ENCODE measurements at places on chromosomes 4 and X.

GRCh38 chr4:155908187-155909139 lies 5.0 kb downstream of the TDO2 start:
- DNase-seq = no peak

DNA sequence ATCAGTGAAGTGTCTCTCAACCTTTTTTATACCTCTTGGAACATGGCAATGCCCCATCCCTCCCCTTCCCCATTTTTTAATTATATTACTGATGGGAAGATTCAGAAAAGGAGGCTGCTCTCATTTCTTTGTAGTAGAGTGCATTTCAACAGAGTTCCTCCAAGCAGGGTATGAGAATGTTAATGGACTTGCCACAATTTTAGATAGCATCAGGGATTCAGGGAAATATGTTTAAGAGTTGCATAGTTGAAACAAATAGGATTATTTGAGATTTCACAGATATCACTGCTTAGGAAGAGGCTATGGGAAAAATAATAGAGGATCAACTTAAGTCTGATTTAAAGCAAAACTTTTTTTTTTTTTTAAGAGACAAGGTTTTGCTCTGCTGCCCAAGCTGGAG lies 46.2 kb downstream of the DIPK2B start:
- DNase-seq = no peak

- DNase-seq = no peak
Measured at GRCh38 chr4:1658146-1658545, 26.0 kb downstream of the FAM53A start.

DNA sequence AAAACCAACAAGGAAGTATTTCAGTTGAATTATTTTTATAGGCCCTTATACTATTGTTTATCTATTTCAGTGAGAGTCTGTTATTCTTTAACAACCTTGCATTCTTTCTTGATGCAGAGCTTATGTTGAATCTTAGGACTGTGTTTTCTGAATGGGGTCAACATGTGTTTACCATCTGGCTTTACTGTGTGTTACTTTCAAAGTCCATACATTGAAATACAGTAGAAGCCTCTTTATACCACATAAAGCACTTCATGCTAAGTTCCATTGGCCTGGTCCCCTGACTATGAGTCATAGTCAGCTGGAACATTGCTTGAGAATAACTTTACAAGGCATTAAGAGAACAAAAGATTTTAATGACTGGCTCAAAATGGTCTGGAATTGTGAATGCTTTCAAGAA lies 152.6 kb downstream of the GASK1B start:
- DNase-seq = no peak

DNA sequence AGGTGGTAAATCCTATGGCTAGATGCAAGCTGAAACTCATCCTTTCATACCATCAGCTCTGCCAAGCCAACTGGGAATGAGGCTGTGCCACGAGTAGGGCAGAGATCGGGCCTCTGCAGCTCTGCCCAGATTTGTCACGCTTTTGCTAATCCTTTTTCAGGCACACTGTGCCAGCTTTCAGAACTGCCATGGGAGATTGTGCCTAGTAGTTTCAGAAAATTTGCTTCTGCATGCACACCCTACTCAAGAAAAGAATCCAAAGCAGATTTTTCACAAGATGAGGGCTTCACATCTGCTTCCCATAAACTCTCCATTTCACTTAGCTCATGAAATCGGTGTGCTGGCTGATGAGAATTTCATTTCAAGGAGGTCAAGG lies 3.3 kb upstream of the ADH7 start:
- DNase-seq = no peak

DNA sequence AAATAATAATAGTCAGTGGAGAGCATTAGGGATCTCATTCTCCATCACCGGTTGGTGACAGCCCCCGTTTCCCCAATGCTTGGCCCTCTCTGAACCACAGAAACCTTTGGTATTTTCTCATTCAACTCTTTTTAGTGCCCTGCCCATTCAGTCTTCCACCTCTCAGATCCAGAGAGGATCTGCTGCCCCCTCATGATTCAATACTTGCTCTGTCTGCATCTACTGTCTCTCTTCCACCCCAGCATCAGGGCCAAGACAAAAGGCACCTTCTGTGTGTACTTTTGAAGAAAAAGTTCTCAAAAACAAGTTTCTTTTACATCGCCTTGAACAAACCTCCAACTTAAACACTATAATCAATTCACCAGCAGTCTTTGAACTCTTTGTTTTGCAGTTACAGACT lies 19.3 kb downstream of the CLTRN start:
- DNase-seq = no peak

GRCh38 chr4:105631818-105632400 lies 76.6 kb downstream of the INTS12 start:
- no peak for DNase-seq

DNA sequence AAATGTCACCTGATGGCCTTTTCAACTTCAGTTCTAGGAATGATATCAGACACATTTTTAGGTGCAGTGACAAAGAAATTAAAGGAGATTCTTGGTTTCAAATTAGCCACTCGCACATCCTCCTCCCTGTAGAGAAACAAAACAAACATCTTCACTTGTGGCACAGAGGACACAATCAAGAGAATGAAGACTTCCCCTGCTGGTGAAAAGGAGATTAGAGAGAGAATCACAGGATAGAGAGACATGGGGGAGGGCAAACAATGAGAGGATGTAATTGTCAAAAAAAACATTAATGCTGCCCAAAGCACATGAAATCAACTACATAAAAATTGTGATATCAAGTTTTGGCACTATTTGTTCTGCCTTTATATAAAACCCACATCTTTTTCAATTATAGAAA lies 34.5 kb downstream of the ACE2 start:
- no peak for DNase-seq

DNA sequence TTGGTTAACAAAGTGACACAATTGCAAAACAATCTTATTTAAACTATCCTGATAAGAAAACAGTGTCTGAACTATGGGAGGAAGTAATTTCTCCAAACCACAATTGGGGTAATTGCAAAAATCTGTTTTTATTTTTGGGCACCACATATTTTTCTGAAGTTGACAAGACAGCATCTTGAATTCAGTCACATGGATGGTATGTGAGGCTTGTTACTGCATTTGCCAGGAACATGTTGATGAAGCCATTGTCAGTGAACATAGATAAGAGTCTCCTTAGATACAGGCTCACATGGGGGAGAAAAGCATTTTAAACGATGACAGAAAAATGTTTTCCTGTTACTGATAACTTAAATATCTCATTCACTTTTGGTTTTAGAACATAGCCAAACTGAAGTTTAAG lies 5.5 kb upstream of the USP53 start:
- no peak for DNase-seq

- DNase-seq = no peak
Measured at GRCh38 chr4:2648159-2648814, 107.8 kb downstream of the TNIP2 start.

DNA sequence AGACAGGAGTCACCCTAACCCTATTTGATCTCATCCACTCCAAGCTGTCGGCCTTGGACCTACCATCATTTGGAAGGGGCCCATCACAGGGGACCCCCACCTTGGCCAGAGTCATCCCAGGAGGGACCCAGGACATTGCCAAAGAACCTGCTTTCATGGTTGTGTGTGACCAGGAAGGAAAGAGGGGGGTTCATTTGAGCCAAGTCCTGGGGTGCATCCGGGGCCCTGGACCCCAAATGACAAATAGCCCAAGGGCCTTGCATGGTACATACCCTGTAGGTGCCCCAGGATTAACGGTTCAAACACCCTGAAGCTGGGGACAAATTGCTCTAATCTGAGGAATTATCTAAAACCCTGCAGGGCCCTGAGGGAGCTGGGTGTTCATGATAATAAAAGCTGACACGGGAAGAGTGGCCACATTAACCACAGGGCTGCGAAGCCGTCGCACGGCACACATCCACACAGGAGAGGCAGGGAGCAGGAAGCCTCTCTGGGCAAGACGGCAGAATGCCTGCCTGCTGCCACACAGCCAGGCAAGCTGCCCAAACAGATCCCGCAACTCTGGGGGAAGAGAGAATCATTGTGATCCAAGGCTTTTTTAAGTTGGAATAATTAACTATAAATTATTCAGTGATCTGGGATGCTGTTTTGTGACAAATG lies 28.2 kb upstream of the PPP2R2C start:
- no peak for DNase-seq

DNA sequence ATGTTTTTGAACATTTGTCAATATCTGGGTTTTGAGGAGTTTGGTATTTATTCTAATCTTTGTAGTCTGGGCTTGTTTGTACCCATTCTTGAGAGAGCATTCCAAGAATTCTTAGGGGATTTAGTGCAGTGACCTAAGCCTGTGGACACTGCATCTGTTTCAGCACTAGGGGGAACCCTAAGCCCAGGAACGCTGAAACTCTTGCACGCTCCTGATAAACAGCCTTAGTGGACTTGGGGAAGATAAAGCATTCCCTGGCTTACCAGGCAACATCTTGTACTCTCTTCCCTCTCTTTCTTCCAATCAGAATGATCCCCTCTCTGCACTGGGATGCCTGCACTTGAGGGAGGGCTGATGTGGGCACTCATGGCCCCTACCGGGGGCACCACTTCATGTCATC lies 654.9 kb upstream of the HTR2C start:
- no peak for DNase-seq

DNA sequence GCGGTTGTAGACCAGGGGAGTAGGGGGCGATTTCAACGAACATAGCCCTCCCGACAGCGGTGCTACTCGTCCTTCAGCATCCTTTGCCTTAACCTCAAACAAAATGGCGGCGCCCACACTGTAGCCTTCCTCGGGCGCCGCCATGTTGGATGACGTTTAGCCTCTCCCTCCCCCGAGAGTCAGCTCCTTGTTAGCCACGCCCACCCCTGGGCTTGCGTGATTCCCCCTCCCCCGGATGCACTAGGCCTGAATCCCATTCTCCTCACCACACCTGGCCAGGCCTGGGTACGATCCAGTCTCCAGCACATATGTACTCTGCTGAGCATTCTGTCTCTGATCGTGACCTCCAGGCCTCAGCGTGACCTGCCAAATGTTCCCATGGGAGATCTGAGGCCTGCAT lies 49.0 kb upstream of the ZNF157 start:
- DNase-seq = no peak

- DNase-seq = no peak
Measured at GRCh38 chr4:128355305-128355704, 67.7 kb upstream of the PGRMC2 start.

GRCh38 chr4:89837385-89837992 lies 528 bp upstream of the SNCA start:
- DNase-seq = no peak

DNA sequence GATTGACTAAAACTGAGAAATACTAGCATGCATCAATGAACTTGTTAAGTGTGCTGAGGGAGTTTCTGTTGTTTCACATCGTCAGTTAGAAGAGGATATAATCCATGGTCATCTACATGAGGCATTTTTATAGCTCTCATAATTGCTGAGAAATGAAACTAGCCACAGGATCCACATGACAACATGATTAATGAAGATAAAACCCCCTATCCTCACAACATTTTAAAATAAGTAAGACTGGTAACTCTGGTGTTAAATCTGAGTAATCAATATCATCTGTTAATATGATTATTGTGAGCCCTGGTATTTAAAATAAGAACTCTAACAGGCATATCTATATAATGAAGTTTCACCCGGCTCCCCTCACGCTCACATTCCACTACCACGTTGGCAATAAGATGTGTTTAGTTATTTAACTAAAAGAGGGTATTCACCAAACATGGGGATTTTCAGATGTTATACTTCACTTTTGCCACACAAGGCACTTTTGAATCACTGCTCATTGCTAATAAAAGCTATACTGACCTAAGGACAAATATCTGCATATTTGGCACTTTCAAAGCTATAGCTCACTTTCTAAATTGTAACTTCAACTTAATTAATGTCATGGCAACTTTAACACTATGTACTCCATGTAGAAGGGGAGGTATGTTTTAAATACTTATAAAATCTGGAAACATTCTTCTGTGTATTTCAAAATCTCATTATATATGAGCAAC lies 6.7 kb downstream of the UNC5C start:
- DNase-seq = no peak

GRCh38 chrX:73481521-73481920 lies 34.7 kb downstream of the CDX4 start:
- DNase-seq = no peak

GRCh38 chrX:95332530-95332929 lies 1352.1 kb upstream of the DIAPH2 start:
- DNase-seq = no peak

Data from T-helper 9 cell (primary cell).